GM12864 (cell line): ENCODE measurements at places on chromosomes 6 and 20.

DNA sequence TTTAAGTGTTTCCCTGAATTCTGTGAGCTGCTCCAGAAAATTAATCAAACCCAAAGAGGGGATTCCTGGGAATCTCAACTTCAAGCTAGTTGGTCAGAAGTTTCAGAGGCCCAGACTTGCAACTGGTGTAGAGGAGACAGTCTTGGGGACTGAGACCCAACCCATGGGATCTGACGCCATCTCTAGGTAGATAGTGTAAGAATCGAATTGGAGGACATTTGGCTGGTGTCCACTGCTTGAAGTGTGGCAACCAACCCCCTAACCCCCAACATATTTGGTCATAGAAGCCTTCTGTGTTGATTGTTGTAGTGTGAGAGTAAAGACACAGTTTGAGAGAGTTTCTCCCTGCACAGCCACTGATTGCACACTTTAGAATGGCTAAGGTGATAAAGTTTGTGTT, 103.5 kb upstream of the CARMIL1 start:
- no peak for DNase-seq

DNA sequence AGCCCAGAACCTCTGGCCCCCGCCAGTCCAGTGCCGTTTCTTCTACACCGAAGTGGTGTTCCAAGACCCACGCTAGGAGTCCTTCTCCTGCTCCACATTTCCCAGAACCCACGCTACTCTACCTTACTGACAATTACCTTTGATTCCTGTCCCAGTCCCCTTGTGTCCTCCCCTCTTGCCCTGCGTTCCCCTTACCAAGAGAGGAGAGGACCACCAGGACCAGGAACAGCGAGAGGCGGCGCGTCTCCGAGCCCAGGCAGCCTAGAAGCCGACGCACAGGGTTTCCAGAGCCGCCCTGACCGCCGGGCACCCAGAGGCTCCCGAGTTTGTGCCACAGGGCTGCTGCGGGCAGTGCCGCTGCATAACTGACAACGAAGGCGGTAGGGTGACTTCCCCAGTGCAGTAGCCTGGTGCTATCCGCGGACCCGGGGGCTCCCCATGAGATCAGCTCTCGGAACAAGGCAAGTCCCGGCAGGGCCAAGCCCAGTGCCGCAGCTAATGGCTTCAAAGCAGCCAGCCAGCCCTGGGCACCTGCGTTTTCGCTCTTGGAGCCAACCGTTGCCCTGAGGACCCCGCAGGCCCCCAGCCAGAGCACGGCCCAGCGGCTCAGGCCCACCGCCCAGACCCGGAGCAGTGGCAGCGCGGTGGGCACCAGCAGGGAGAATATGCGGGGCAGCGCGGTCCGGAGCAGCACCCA, 512 bp downstream of the TAP1 start:
- DNase-seq, result no peak

GRCh38 chr20:33653218-33653899, 8.8 kb upstream of the C20orf144 start:
- peak; percentile 47 for DNase-seq

DNA sequence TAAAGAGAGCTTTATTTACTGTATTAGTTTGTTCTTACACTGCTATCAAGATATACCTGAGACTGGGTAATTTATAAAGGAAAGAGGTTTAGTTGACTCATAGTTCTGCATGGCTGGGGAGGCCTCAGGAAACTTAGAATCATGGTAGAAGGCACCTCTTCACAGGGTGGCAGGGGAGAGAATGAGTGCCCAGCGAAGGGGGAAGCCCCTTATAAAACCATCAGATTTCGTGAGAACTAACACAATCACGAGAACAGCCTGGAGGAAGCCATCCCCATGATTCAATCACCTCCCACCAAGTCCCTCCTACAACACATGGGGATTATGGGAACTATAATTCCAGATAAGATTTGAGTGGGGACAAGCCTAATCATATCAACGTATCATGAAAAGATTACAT, 27.2 kb downstream of the ARID1B start:
- DNase-seq, result no peak

DNA sequence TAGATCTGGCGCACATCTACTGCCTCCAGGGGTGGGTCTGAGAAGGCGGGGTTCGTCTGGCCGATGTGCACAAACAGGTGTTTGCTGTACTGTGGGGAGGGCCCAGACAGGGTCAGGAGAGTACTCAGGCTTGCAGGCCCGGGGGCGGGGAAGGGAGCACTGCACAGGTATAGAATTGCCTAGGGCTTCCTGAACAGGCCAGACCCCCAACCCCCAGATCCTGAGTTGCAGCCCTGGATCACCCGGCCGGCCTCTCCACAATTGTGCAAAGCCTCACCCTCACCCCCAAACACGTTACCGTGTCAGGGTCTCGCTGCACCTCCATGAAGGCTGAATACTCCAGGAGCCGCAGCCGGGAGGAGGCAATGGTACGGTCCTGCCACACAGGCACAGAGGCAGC, 7.8 kb downstream of the RPL10A start:
- no peak for DNase-seq

GRCh38 chr6:4374216-4374615, 238.8 kb upstream of the ECI2 start:
- DNase-seq, result no peak

DNA sequence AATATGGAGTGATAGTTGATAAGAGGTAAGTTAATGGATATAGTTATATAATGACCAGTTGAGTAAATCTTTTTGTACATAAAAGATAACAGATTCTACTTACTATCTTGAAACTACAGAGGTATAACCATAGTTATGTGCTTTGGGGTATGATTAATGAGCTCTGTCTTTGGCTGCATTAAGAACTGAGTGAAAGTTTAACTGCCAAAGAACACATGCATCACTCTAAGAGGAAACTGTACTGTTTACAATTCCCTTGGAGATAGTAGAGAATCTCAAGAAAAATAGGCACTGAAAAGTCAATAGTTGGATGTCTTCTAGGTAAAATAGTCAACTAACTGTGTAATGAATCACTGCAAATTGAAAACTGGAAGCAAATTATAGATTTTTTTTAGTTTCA, 1129.5 kb downstream of the EPHA7 start:
- DNase-seq, result no peak

- DNase-seq, result no peak
These were observed 611 bp upstream of the TMEM217 start for GRCh38 chr6:37258405-37259105.

GRCh38 chr6:82616386-82617028, 252.9 kb downstream of the TPBG start:
- no peak for DNase-seq

DNA sequence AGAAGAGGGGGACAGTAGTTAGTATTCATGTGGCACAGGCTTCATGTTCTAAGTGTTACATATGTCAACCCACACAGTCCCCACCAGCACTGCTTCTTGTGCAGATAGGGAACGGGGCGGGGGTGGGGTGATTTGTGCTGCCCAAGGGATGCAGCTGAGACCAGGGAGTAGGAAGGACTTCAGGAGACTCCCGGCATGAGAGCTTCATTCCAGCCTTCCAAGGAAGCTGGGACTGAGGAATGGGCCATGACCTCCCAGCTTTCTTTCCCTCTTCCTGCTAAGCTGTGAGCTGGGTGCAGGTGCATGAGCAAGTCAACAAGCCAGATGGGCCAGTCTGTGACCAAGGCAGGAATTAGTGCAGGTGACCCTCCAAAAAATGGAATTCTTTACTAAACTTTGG, 9.2 kb downstream of the BEND3 start:
- no peak for DNase-seq

GRCh38 chr6:130421585-130421984, 55.8 kb downstream of the TMEM200A start:
- DNase-seq, result no peak

- DNase-seq, result no peak
These were observed 54.2 kb downstream of the KLHL31 start for GRCh38 chr6:53611342-53611741.

- no peak for DNase-seq
These were observed 143.2 kb downstream of the CEBPB start for GRCh38 chr20:50333812-50334211.

DNA sequence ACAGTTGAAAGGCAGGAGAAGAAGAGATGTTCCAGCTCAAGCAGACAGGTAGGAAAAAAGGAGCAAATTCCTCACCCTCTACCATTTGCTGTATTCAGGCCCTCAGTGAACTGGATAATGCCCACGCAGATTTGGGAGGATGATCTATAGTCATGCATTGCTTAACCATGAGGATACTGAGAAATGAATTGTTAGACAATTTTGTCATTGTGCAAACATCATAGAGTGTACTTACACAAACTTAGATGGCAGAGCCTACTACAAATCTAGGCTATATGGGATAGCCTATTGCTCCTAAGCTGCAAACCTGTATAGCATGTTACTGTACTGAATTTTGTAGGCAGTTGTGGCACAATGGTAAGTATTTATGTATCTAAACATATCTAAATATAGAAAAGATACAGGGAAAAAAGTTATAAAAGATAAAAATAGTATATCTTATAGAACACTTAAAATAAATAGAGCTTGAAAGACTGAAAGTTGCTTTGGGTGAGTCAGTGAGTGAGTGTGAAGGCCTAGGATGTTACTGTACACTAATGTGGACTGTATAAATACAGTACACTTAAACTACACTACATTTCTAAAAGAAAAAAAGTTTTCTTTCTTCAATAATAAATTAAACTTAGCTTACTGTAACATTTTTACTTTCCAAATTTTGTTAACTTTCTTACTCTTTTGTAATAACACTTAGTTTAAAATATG, 672.3 kb downstream of the UTRN start:
- DNase-seq, result no peak

DNA sequence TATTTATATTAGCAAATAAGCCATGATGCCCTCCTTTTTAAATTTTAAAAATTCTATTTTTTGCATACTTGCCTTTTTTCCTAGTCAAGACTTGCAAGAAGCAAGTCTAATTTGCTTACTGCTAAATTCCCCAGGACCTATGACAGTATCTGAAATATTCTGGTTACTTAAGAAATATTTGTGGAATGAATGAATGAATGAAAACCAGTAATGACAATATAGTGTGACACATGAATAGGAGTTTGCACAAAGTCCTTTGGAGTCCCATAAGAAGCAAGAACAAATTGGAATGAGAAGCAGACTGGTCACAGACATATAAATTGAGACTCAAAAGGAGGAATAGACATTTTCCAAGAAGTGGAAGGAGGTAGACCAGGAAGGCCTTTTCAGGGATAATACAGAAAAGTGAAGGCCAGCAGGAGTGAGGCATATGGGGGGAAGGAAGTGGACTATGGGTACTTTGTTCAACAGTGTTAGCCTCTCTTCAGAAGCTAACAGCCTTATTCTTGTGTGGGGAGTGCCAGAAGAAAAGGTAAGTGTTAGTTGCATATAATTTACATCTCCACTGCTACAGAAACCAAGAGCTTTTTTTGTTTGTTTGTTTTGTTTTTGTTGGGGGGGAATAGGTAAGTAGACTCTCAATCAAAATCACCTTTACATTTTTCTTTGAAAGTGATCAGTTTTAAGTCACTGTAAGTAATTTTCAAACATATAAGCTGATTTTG, 93.6 kb upstream of the FAM184A start:
- DNase-seq, result no peak

GRCh38 chr20:61461461-61461860, 209.4 kb downstream of the CDH4 start:
- DNase-seq, result no peak

DNA sequence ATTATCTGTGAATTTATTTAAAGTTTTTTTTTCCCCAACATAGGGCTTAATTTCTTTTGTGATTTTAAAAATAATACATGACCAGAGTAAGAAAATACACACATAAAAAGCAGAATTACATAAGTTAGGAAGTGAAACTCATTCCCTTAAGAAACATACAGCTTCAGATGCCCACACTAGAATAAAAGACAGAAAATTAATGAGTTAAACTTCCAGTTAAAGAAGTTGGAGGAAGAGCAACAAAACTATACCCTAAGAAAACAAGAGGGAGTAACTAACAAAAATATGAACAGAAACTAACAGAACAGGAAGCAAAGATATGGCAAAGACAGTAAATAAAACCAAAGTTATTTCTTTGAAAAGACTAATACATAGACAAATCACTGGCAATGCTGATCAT, 107.6 kb upstream of the CEP85L start:
- no peak for DNase-seq

- DNase-seq, result no peak
These were observed 75.5 kb downstream of the GPR63 start for GRCh38 chr6:96761794-96762193.

- no peak for DNase-seq
These were observed 131.9 kb upstream of the BACH2 start for GRCh38 chr6:90428514-90428913.

DNA sequence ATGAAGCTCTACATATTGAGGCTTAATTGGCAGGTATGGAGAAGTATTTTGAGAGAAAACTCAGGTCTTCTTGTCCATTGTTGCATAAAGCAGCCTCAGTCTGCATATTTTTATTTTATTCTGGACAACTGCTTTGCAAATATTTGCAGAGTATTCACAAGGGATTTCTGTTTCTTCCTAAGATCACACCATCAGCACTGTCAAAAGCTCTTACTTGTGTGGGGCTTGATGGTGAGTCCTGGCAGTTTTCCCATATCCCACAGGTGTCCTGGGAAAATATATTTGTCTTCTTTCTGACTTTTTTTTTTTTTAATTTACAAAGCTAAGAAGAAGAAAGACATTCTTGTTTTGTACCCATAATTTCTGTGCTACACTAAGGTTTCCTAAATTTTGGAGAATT, 16.9 kb upstream of the MLIP start:
- no peak for DNase-seq

- peak; percentile 50 for DNase-seq
These were observed 650.0 kb downstream of the KIF16B start for GRCh38 chr20:15923030-15923776.

GRCh38 chr20:49913399-49914047, 1.8 kb downstream of the SPATA2 start:
- no peak for DNase-seq

DNA sequence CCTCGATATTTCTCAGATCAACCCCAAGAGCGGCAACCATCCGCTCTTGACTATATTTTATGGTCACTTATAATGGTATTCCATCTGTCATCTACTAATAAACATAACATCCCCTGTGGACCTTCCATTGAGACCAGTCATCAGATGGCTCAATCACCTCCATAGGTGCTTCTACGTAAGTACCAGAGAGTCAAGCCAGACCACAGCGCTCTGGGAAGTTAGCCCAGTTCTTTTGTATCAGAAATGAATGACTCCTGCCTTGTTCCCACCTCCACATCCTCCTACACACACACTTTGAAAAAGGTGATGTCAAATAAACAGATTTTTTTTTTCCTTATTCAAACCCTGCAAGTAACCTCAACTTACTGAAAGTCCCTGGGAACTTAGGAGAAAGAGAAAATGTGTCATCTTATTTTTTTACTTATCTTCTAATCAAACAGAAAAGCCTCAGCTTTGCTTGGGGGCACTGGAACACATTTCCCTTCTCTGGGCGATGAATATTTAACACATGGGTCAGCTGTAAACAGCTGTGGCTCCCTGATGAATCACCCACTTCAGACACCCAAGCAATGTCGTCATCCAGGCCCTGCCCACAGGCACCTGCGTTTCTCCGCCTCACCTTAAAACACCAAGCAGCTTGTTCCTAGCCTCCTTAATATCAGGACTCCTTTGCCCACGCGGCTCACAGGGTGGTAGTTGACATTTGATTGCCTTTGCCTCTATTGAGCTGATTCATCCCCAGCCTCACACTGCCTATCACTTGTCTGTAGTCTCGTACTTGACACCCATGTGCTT, 121.4 kb upstream of the LY86 start:
- DNase-seq, result no peak
